ENCODE measurements at places on chromosomes 3 and 15.

- DNase-seq: no peak
These were observed 1161.4 kb downstream of the SI start for GRCh38 chr3:163916596-163917560.

DNA sequence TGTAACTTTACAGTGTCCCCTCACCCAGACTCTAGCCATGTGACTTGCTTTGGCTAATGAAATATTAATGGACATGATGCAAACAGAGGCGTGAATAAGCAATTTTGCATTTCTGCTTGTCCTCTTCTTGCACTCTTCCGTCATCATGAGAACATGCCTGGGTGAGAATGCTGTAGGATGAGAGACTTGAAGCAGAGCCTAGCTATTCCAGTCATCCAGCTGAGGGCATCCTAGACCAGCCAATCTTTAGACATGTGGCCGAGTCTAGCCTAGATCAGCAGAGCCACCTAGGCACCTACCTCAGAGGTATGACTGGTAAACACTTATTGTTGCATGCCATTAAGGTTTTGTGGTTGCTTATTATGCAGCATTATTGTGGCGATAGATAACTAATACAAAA, 450.5 kb upstream of the AZI2 start:
- no peak for DNase-seq

DNA sequence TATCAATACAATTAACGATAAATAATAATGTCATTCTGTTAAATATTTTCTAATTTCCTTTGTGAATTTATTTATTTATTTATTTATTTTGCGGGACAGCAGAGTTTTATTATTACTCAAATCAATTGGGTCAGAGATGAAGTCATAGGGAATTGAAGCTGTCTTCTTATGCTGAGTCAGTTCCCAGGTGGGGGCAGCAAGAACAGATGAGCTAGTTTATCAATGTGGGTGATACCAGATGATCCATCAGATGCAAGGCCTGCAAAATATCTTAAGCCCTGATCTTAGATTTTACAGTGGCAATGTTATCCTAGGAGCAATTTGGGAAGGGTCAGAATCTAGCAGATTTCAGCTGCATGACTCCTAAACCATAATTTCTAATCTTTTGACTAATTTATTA, 1050.3 kb downstream of the OTOL1 start:
- DNase-seq: no peak

GRCh38 chr3:129325383-129325782, 46.7 kb downstream of the HMCES start:
- DNase-seq: no peak

DNA sequence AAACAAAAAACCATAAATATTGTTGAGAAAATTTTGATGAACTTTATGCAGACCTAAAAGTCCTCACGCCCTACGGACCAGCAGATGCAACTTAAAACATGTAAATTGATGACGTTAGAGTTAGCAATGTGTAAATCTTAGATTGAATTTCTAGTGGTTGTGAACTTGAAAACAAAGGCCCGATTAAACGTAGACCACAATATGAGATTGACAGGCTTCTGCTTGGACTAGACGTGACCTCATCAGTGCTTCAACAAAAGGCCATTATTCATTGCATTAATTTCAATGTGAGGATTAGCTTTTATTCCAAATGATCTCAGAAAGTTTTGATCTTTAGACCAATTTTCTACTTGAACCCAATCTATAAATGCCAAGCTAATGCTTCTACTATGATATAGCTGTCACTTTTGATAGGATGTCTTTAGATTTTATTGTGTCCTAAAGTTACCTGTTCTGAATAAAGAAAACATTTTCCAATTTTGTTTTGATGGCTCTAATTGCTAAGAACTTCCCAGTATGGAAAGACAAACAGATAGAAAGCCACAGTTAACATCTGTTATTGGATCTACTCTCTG, 55.4 kb upstream of the SPPL2A start:
- DNase-seq: no peak

DNA sequence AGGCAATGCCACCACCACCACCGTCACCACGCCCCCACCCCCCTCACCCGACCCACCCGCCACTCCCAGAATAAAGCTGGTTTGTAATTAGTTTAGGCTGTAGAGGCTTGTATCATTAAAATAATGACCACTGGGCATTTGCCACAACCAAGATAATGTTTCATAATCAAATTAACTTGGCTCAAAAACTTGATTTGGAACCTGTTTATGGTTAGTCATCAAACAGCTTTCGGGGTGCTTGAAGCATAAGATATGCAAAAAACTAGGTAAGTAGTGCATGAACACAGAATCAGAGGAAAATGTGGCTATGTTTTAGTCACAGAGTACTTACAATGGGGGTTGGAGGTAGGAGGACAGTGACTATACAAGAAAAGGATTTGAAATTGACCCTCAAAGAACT, 115.1 kb downstream of the FHIT start:
- DNase-seq: no peak

DNA sequence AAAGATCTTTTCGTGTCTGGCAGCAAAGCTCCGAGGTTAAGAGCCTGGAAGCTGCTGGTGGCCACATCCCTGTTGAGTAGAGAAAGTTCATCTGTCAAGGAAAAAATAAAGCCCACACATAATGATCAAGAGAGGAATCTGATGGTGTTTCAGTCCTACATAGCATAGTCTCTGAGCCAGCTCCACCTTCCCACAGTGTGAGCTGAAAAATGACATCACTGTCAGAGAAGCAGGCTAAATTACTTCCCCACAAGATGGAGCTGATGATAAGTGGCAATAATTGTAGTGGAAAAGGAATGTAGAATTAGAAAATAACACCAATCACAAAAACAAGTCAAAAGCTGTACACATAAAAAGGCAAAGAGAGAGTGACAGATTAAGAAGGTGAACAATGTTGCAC, 84.5 kb downstream of the AQP9 start:
- no peak for DNase-seq

DNA sequence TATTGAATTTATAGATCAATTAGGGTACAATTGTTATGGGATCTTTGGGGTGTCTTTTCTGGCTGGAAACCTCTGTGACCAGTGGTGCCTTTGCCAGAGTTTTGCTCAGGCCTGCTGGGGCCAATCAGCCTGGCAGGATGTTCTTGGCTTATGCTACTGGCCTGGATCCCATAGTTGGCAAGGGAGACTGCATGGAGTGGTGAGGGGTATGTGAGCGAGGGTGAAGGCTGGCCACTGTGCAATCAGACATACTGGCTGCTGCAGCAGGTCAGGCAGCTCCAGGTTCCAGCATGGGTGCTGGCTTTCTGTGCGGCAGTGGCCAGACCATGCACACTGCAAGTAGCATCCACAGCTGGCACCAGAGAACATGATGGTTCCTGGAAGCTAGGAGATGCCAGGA, 1053.2 kb upstream of the GBE1 start:
- no peak for DNase-seq

- DNase-seq: no peak
These were observed 29.0 kb upstream of the SLC2A2 start for GRCh38 chr3:171055336-171056178.

DNA sequence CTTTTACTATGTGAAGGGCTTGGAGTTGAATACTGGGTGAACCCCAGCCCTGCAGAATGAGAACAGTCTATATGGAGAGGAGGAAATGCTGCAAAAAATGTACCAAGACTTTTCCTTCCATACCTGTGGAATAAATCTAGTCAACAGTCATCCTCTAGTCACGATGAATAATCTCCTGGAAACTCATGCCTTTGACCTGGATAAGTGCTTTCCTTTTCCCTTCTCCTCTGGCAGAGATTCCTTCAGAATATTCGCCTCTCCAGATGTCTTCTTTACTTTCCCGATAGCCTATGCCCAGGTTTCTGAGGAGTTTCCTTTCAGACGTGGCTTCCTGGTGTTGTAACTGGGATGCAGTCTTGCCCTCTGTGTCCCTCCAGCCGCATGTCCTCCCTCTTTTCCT, 28.1 kb downstream of the CCNL1 start:
- DNase-seq: no peak

DNA sequence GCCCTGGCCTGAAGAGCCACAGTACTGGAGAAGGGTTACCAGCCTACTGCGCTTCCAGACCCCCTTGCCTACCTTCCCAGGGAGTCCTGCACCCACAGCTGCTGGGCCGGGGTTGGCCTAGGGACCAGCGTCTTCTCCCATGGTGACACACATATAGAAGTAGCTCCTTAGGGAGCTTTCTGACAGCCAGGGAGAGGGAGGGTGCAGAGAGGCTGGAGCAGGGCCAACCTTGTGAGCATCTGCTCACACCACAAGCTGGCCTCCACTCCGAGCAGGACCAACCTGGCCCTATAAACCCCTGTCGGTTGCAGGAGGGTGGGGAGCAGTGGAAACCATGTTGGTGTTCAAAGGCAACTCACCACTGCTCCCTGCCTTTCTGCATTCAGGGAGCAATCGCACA, 35.2 kb downstream of the SRPRB start:
- DNase-seq: no peak

DNA sequence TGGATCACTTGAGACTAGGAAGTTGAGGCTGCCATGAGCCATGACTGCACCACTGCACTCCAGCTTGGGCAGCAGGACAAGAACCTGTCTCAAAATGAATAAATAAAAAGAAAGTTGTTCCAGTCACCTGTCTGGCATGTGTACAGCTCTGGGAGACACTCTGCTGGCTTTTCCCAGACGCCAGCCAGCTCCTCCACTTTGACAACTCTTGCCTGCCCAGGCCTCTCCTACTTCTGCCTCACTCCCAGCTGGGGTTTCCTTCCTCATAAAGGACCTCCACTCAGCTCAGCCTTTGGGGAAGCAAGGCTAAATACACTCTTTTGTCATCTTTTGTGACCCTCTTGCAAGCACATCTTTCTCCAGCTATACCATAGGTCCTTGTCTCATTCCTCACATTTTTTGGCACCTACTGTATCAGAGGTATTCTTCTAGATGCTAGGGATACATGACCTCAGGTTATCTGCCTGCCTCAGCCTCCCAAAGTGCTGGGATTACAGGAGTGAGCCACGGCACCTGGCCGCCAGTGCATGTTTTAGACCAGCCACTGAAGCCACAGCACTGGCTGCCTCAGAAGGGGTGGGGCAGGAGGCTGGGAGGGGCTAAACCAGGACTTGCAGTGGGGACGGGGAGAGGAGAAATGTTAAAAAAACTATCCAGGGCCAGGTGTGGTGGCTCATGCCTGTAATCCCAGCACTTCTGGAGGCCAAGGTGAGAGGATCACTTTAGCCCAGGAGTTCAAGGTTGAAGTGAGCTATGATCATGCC, 10.0 kb upstream of the ELP6 start:
- no peak for DNase-seq

GRCh38 chr3:117131259-117131658, 421.7 kb downstream of the TUSC7 start:
- no peak for DNase-seq

DNA sequence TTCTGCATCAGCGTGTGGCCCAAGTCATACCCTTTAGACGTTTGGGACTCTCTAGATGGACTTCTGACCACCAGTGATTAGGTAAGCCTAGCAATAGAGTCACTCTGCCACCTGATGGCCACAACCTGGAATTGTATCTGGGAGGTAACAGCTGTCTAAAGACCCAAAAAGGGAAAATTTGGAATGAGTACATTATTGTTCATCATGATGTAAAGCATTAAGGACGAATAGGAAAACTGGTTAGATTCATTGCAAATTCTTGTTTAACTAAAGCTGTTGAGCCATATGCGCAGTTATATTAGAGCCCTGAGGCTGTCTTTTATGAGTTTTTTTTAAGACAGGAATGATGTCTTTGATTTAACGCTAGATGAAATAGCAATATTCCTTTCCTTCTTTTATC, 63.6 kb downstream of the FAM81A start:
- DNase-seq: peak; percentile 30

GRCh38 chr3:53073553-53074365, 27.9 kb upstream of the SFMBT1 start:
- no peak for DNase-seq

DNA sequence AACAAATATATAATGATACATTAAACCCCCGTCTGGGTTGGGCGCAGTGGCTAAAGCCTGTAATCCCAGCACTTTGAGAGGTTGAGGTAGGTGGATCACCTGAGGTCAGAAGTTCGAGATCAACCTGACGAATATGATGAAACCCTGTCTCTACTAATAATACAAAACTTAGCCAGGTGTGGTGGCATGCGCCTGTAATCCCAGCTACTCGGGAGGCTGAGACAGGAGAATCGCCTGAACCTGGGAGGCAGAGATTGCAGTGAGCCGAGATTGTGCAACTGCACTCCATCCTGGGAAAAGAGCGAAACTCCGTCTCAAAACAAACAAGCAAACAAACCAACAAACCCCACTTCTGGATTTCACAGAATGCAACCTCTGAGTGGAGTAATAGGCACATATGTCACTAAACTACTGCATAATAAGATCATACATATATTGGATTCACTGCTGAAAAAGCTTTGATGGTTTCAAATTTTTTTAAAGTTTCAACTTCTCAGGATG, 718.2 kb downstream of the SI start:
- DNase-seq: no peak

DNA sequence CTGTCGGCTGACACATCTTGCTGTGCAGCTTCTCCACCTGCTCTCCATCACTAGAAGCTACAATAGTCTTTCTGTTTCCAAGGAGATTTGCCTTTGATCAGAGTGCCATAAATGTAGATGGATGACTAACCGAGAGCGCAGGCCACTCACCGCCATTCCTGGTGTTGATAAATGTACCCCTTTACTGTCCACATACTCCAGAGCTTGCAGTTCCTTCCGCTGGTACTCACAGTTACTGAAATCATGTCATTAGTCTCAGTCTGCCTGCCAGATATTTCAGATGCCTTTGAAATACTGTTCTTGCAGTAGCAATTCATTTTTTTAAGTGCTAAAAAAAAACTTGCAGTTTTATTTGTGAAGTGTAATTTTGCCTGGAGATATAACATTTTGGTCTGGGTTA, 72.3 kb downstream of the BLM start:
- no peak for DNase-seq

- no peak for DNase-seq
These were observed 85.8 kb upstream of the SATB1 start for GRCh38 chr3:18510947-18511346.

DNA sequence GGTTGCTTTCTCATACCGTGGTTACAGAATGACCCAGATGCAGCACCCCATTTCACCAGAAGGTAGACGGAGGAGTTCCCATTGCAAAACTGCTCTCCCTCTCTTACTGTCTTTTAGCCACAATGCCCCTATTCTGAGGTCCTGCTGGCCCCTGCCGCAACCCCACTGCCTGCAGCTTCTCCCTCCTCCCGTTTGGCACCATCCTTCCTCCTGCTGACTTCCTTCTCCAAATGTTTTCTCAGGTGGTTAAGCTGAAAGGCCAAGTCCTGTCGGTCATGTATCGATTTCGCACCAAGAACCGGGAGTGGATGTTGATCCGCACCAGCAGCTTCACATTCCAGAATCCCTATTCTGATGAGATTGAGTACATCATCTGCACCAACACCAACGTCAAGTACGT, 132.3 kb upstream of the ABHD17C start:
- DNase-seq: no peak

Measured in activated CD4-positive, alpha-beta T cell treated with anti-CD3 and anti-CD28 coated beads for 48 hours (primary cell).